ENCODE measurements at places on chromosomes 6 and 20.
A peak's percentile ranks its signal among the peaks of the same experiment; 100 is the strongest.

DNA sequence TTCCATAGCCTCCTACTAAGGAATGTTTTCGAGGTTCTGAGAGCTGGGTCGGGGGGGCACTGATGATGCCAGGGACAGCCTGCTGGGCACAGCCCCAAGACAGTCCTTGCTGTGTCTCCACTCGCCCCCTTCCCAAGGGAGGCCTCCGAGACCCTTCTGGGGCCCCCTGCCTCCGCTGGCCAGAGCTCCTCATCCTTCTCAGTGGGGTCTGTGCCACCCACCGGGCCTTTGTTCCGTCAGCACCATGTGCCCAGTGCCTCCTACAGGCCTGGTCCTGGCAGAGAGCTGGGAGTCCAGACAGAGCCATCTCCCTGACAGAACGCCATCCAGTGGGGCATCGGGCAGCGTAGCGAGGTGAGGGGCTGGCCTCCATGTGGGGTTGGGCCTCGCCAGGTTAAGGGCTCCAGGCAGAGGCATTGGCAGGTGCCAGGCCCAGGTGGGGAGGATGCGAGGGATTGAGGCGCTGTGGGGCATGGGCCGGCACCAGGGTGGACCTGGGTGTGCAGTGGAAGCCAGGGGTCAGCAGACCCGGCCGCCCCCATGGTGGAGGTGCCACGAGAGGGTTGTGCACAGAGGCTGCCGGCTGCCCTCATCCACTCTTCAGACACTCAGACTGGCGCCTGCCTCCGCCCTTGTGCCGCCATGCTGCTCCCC is 13.3 kb downstream of the RBM38 start:
- DNase-seq: no peak

GRCh38 chr20:23225407-23226060 is 125.1 kb upstream of the NXT1 start:
- peak; percentile 38 for DNase-seq

GRCh38 chr6:53615633-53616449 is 49.7 kb downstream of the KLHL31 start:
- DNase-seq: no peak

GRCh38 chr6:130473886-130474285 is 108.1 kb downstream of the TMEM200A start:
- DNase-seq: no peak

DNA sequence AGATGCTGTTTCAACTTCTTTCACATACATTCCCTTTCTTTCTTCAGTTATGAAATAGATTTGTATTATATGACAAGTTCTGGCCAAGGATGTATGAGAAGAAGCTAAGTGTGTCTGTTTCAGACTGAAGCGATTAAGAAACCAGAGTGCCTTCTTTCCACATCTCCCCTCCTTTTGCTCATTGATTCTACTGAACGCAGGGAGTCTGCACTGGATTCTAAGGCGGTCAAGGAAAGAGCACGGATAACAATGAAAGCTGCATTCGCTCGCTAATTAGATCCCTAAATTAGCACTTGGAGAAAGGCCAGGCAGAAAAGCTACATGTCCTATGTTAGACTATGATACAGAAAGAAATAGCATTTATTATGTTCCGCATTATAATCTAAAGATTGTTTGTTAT is 267.7 kb downstream of the HAO1 start:
- no peak for DNase-seq

- no peak for DNase-seq
Measured at GRCh38 chr6:138680085-138680484, 93.5 kb upstream of the CCDC28A start.

DNA sequence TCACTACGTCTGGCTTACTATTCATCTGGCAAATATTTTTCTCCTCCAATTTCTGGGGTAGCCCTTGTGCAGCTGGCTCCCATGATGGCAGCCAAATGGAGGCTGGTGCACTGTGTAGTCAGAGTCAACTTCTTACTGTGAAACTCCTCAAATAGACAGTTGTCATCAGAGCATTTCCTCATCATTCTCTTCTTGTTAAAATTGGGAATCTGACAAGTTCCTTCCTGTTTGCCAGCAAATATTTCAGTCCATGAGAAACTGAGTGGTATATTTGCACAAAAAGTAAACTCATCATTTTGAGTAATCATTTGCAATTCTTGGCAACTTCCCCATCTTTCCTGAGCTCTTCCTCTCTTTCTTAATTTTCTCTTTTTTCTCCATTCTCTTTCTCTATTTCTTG is 394.9 kb upstream of the RGS17 start:
- no peak for DNase-seq

DNA sequence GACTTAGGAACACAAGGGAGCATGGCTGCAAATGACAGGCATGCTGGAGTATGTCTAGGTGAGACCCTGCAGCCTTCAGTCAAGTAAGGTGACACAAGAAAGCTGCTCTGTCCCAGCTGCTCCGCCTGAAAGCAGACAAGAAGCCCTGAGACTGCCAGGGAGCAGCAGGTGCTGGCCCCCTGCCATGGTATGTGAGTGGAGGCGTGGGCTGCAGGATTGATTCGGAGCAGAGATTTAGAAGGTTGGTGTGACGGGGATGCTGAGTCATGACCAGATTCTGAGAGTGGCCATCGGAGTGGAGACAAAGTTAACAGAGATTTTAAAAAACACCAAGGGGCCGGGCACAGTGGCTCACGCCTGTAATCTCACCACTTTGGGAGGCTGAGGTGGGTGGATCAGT is 17.8 kb downstream of the LRP11 start:
- DNase-seq: no peak

DNA sequence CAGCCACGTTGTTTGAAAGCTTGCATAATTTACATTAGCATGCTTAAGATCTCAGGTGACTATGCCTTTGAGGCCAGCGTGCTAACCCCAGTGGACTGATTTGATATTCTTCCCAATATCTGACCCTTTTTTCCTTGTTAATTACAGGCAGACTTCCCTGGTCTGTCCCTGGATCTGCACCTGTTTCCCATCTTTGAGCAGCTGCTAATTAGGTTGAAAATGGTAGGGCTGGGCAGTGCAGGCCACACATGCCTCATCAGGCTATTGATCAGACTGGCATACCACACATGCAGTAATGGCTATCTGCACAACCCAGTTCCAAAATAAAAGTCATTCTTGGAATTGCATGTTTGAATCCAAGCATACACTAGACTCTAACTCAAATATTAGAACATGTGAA is 164.3 kb upstream of the TFAP2D start:
- DNase-seq: no peak

DNA sequence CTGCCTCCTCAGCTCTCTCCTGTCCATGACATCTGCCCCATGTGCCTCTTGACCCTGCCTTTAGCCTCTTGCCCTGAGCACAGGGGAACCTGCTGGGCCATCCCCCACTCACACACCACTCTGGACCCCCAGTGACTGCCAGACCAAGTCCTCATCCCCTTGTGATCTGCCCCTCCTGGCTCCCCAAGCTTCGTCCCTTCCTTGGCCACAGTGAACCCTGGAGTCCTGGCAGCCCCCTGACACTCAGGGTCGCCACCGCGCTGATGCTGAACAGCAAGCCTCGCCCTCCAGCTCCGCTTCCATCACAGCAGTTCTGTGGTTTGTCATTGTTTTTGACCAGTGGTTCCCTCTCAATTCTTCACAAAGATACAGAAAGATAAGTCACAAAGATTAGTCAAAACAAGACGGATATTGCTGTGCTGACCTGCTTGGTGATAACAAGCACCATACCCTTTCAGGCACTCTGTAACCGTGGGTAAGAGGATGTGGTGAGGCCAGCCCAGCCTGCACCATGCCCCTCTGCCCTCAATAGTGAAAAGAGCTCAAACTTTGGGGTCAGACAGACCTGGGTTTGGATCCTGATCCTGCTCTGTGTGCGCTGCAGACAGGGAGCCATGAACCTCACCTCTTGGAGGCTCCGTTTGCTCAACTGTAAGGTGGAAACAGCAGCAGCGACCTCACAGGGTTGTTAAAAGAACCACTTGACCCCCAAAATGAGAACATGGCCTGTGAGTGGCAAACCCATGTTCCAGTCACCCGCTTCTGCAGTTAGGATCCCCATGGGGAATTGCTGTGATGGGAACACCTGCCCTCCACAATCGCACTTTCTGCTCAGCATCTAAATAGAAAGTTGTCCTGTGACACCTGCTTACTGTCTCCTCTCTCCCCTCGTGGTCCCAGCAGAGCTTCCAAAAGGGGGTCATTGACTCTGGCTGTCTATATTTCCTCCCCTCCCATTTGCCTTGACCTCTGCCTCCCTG is 114.5 kb downstream of the TOX2 start:
- DNase-seq: peak; percentile 66

DNA sequence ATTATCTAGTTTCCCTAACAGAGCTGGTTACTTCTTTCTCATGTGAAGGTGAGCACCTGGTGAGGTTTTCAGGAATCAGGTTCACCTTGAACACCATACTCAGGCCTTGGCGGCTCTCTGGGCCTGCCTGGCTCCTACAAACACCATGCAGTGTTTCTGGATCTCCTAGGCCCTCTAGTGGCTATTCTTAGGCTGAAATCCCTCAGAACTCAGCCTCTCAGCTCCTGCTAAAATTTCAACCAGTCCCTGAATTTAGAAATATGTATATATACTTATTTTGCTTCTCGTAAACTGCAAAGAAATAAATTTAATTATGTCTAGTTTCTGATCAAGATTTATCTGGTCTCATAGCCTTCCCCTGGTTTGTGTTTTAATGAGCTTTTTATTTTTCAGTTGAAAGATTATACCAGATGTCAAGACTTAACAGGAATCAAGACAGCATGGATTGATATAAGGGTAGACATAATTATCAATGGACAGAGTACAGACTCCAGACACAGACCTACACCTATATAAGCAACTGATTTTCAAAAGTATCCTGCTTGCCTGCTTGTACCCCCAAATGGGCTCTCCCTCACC is 55.9 kb downstream of the ANKEF1 start:
- DNase-seq: no peak

DNA sequence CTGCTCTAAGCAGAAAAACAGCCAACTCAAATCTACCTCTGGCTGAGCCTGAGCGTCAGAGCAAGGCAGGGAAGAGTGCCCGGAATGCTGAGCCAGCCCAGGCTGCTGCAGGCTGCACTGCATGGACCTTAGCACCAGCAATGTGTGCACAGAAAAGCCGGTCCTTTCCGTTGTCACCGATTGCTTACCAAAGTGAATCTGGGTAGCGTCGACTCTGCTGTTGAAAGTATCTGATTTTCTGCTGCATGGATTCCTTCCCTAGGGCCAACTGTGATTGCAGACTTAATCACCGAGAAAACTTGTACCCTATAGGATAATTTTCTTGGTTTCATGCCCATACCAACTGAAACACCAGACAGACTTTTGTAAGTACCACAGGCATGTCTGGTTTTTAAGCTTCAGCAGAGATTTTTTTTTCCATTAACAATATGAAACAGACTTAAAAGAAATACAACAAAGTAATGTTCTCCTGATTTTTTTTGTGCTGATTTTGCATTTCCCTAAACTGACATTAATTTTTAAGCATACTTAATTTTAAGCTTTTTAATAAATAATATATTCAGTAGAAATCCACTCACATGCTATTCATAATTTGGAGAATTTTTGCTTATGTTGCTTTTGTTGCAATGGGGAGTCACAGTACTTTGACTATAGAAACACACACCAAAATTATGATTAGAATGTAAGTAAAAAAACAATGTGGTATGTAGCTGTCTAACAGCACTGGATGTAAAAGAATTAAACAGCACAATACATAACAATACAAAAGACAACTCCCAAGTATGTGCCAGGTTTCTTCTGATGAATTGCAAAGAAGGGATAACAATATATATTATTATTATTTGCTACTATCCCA is 218.0 kb downstream of the THBS2 start:
- DNase-seq: no peak

DNA sequence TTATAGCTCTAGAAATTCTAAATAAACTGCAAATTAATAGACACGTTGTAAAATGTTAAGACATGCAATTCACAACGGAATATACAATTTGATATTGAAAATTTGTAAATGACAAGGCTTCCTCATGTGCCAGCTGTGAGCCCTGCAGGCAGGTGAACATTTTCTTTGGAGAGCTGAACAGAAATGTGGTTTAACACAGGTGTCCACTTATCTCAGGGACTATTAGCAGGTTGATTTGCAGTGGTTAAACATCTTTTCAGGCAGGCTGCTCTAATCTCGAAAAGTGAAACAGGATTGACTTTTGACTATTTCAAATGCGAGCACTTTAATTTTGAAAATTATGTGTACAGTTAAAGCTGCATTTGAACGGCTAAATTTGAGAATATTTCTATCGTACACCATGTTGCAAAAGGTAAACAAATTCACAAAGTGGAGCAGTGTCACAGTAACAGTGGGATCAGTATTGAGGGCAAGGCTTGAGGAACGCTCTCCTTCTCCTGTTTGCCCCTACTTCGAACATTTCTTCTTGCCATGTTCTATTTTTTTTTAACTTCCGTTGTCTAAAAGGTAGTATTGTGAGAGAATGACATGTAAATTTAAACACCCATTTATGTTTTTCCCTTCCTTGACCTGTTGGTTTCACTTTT is 210.8 kb downstream of the CDKAL1 start:
- no peak for DNase-seq

DNA sequence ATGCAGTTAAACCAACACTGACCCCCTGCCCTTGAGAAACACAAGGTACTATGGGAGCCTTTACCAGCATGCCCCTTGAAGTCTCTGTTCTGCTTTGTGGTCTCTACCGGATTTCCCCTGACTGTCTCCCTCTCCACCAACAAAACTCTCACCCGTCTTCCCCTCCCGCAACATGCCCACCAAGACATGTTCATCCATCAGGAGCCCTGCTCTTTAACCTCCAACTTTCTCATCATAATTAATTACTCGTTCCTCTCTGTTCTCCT is 1.1 kb downstream of the ZNF165 start:
- no peak for DNase-seq

DNA sequence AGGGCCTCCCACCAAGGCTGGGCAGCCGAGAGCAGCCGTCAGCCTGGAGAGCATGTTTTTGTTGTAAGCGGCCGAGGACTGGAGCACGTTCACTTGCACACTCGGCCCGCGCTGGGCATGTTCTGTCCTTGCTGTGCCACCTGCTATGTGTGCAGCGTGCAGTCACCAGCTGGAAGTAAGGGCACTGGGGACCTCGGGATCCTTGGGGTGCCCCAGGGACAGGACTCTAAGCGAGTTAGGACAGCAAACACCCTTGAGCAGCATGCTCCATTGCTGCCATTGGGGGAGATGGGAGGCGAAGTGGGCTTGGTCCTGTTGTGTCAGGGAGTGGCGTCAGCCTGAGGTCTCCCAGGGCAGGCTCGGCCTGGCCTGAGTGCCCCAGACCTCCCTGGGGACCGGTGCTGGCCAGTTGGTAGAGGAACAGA is 18.6 kb downstream of the DYNLT1 start:
- DNase-seq: no peak

Data from NK-92 treated with Interleukin-12 subunit alpha and Interleukin-12 subunit beta, amount 100 ng/mL, for 24 hours (cell line).